CD4-positive, alpha-beta T cell treated with Interleukin-4 for 1 hour (primary cell): ENCODE measurements at places on chromosomes 16 and 17.

DNA sequence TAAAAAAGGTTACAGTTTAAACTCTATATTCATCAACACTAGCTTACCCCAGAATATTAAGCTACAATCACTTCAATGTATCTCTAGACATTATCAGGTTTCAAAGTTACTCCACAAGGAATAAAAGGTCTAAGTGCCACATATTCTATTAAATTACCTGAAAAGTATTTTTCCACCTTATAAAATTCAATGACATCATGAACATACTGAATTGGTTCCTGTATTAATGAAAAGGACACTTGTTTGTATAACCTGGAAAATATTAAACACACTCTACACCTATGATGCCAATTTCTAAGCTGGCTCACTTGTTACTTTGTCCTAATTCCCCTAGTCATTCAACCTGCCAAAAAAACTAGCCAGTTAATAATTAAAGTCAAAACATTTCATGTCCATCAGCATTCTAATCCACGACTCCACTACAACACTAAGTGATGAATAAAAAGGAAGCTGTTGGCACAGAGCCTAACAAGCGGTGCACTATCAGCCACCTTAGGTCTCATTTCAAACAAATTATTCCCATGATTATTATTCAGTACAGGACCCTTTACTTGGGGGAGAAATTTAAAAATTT is 12.2 kb downstream of the MED13 start:
- DNase-seq: no peak

GRCh38 chr16:73092236-73092781 is 44.4 kb upstream of the ZFHX3 start:
- DNase-seq: no peak

GRCh38 chr17:50834429-50835300 is 721 bp upstream of the WFIKKN2 start:
- DNase-seq: no peak

DNA sequence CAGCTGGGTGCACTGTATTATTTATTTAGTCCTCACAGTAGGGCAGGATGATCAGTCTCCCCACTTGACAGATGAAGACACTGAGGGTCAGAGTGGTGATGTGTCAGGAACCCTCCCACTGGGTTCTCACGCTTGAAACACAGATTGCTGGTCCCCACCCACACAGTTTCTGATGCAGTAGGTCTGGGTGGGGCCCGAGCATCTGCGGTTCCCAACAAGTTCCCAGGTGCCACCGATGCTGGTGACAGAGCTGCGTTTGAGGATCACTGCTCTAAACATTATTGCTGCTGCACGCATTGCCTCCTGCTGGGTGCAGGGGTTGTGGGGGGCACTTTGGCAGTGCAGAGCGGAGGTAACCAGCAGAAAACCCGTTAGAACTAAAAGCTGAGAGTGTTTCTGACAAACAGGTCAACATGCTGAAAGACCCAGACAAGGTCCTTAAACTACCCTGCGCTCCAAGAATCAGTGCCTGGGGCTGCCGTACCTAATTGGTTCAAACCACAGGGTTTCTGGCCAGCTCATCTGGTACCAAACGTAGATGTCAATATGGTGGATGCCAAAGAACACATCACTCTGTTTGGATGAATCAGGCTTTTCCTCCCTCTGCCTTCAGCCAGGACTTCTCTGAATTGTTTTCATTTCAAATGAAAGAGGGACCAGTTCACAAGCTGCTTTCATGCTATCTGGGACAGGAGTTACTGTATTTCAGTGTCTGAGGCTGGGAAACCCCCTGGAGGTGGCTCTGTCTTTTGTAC is 76.0 kb downstream of the ABCC1 start:
- DNase-seq: peak; percentile 60

GRCh38 chr16:84500531-84500930 is 3.9 kb downstream of the MEAK7 start:
- DNase-seq: no peak

DNA sequence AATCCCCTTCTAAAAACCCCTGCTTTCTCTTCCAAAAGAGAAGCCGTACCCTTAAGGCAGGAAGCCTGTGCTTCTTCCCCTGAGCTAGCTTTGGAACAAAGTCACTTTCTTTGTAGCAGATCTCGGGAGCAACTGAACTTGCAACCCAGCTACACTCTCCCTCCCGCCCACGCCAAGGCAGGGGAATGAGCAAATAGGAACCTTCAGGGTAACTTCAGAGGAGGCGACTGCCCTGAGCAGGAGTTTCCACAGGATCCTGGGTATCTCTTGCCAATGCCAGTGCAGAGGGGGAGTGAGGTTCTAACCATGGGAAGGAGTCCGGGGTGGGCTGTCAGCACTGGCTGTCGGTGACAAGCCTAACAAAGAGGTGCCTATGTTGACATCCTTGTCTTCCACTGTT is 5.9 kb upstream of the PIRT start:
- no peak for DNase-seq

DNA sequence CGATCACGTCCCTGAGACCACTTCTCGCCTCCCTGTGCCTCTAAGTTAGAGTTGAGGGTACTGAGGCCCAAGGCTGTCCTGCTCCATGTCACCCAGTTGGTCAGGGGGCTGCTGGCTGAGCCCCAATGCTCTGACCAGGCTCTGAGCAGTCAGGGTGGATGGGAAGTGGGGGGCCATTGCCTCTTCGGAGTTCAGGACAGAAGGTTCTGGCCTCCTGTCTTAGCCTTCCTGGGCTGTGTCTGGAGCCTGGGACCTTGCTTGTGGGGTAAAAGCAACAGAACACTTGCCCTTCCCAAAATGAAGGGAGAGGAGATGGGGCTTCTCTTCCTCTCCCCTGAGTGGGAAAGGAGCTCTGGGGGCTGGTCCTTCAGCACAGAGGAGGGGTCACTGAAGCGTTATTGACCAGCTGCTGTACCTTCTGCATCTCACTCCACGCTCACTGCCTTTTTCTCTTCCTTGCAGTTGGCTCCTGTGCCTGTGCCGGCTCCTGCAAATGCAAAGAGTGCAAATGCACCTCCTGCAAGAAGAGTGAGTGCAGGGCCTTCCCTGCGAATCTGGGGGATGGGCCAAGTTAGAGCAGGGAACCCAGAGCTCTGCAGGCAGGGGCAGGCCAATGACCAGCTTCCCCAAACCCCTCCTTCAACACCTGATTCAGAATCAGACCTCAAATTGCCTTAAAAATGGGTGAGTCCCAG is 580 bp downstream of the MT1X start:
- DNase-seq: no peak

DNA sequence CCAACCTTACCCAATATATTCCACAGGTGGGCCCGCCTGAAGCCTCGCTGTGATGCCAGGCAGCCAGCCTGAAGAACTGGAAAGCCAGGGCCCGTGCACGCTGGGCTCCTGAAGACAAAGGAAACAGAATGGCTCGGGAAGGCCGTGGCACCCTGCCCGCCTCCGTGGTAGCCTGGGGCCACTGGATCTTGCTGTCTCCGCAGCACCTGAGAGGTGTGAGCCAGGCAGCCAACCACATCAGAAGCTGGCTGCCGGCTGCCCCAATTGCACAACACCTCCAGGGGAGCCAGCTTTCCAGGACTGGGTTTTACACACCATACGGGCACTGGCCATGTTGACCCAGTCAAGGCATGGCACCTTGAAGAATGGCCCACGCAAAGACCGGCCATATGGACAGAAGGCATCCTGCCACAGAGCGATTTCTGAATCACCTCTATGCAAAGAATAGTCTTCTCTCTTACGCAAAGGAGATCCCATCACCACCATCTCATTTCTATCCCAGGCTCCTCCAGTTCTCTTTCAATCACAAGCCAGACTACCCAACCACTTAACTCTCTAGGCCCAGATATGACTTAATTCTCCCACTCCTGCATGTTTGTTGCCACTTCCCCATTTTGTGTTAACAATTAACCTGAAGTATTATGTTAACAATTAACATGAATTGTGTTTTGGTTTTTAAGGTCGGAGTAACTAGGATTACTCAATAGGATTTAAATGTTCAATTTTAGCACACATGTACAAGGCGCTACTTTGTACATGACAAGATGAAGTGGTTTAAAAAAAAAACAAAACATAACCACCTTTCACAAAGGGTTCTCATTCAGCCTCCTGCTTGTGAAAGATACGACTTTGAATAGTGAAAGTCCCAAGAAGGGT is 32.1 kb downstream of the ZFHX3 start:
- DNase-seq: no peak

- no peak for DNase-seq
These were observed 387.1 kb downstream of the HS3ST4 start for GRCh38 chr16:26078716-26079355.

DNA sequence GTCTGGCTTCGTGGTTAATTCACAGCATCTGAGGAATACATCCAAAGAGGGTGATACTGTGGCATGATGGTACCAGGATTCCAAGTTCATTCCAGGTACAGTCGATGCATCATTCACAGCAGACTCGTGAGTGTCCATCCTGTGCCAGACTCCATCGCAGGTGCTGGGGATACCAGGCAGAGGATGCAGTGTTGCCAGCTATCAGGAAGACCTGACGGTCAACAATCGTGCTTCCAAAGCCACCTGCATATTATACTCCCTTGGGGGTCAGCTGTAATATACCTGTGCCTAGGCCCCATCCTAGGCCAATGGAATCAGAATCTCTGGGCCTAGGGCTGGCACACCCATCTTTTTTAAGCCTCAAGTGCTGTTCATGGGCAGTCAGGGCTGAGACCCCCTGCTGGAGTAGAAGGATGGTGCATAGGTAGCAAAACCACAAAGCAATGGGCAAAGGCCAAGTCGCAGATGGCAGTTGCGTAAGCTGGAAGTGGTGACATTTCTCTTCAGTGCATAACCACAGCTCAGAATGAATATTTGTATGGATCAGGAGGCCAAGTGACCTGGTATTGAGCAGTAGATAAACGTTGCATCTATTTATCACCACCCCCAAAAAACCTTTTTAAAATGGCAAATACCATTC is 42.9 kb upstream of the C16orf78 start:
- DNase-seq: no peak

DNA sequence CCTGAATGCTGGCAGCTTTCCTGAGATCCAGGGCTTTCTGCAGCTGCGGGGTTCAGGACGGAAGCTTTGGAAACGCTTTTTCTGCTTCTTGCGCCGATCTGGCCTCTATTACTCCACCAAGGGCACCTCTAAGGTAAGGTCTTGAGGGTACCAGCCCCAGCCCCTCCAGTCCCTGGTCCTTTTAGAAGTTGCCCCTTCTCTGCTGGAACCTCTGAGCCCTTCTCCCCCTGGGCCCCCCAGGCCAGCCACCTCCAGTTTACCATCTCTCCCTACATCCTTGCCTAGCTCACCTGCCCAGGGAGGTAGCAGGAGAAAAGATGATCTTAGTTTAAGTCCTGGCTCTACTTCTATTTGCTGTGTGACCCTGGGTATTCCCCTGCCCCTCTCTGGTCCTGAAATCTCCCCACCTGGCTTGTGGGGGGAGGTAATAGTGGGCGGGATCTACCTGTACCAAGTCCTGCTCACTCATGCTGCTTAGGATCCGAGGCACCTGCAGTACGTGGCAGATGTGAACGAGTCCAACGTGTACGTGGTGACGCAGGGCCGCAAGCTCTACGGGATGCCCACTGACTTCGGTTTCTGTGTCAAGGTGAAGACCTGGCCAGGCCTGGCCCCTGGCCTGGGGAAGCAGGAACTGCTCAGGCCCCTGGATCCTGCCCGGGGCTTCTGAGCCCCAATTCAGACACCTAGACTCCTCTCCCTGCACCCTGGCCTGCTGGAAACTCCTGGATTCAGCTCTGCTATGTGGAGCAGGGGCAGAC is 6.5 kb downstream of the GRB7 start:
- no peak for DNase-seq

GRCh38 chr17:51828901-51829300 is 329.6 kb downstream of the CA10 start:
- DNase-seq: no peak

- no peak for DNase-seq
These were observed 154.7 kb downstream of the ZNF423 start for GRCh38 chr16:49701065-49701685.

DNA sequence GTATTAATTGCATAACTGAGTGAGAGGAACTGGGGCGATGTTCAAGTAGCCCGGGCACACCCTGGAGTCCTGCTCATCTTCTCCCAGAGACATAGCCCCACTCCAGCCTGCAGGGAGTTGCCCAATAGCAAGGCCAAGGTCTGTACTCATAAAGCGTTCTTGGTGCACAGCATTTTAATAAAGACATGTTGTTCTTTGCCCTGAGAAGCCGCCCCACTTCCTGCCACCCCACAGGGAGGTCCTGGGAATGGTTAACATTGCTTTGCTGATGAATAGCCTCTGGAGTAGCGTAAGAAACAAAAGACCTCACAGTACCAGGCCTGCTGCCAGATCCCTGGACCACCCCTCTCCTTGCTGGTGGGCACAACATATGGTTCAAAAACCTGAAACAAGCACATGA is 21.6 kb upstream of the CDH1 start:
- DNase-seq: no peak

DNA sequence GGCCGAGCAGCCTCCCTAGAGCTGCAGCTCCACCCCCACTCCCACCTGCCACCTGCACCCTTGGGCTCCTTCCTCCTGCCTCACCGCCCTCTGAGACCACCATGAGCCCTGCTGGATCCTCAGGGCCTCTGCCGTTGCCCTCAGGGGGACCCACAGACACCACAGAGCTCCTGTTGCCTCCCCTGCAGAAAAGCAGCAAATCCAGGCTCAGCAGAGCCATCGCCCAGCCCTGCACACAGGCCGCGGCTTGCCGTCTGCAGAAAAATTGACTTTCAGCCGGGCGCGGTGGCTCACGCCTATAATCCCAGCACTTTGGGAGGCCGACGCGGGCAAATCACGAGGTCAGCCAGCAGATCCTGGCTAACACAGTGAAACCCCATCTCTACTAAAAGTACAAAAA is 7.0 kb upstream of the PPP1R27 start:
- DNase-seq: no peak

- peak; percentile 88 for DNase-seq
These were observed 489 bp upstream of the NFATC3 start for GRCh38 chr16:68084504-68085258.

DNA sequence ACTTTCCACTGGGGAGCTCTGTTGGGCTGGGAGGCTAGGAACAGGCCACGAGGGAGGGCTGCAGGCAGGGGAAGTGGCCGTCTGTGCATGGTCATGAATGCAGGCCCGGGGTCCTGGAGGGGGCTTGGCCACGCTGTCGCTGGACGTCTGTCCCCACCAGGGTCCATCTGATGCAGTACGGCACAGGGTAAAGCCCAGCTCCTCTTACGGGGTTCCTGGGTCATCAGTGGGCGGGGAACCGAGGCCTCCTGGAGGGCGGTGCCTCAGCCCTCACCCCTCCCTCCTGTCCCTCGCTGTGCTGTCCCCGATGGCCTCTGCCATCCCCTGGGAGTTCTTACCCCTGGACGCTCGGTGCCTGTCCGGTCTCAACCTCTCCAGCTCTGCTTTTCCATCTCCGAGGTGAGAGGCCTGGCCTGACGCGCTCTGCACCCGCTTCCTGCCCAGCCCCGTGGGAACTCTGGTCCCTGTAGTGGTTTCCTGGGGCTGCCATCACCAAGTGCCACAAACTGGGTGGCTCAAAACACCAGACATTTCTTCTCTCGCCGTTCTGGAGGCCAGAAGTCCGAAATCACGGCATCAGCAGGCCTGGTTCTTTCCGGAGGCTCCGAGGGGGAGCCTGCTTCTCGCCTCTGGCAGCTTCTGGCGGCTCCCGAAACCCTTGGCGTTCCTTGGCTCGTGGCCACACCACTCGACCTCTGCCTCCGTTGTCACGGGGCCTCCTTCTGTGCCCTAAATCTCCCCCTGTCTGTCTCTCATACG is 182.8 kb downstream of the SEC14L1 start:
- DNase-seq: peak; percentile 16

- DNase-seq: peak; percentile 50
These were observed 372 bp downstream of the CD300A start for GRCh38 chr17:74466828-74467184.
